Activated naive CD8-positive, alpha-beta T cell treated with anti-CD3 and anti-CD28 coated beads for 36 hours (primary cell): ENCODE measurements at places on chromosomes 7 and 10. TPM values are rescaled to one million over a fixed set of nuclear protein-coding genes. Genes with fewer than 3 reads are reported as not detected.

GRCh38 chr7:33534833-33535232 is 370.5 kb upstream of the BMPER start:
- DNase-seq = no peak
- peaks cover 45% of the 10 kb centered on the region for H3K36me3 ChIP-seq
- no peak overlapping the region for H3K4me3 ChIP-seq
- H3K27me3 ChIP-seq = no peaks in the 10 kb centered on the region
- H3K27ac ChIP-seq = no peak overlapping the region

GRCh38 chr10:129516846-129517679 is 50.0 kb downstream of the MGMT start:
- peaks cover 16% of the 10 kb centered on the region for H3K4me1 ChIP-seq
- no peak overlapping the region for H3K27ac ChIP-seq
- peaks cover 18% of the 10 kb centered on the region for H3K36me3 ChIP-seq
- DNase-seq = no peak
- H3K27me3 ChIP-seq = no peaks in the 10 kb centered on the region
- H3K4me3 ChIP-seq = no peak overlapping the region

GRCh38 chr7:120273476-120273975 is 551 bp downstream of the KCND2 start:
- no peaks in the 10 kb centered on the region for H3K36me3 ChIP-seq
- DNase-seq = no peak
- H3K4me3 ChIP-seq = peak overlapping the region; percentile 64
- no peak overlapping the region for H3K27ac ChIP-seq

Gene SUV39H2
- total RNA-seq = 43.8 TPM

DNA sequence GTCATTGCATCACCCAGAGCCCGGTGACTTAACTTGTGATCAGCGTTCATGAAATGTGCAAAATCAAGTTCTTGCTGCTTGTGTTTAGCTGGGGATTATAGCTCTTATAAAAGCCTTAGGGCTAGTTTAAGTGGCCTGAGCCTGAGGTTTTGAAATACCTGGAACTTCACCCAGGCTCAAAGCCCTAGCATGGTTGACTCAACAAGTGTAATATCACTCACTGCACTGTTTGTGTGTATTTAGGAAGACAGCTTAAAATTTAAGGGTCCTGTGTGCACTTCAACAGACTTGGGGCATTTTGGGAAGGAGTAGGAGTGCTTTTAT is 489.5 kb downstream of the GATA3 start:
- peaks cover 5% of the 10 kb centered on the region for H3K4me1 ChIP-seq
- no peaks in the 10 kb centered on the region for H3K27me3 ChIP-seq
- no peak for DNase-seq
- H3K4me3 ChIP-seq = no peak overlapping the region
- H3K27ac ChIP-seq = no peak overlapping the region

DNA sequence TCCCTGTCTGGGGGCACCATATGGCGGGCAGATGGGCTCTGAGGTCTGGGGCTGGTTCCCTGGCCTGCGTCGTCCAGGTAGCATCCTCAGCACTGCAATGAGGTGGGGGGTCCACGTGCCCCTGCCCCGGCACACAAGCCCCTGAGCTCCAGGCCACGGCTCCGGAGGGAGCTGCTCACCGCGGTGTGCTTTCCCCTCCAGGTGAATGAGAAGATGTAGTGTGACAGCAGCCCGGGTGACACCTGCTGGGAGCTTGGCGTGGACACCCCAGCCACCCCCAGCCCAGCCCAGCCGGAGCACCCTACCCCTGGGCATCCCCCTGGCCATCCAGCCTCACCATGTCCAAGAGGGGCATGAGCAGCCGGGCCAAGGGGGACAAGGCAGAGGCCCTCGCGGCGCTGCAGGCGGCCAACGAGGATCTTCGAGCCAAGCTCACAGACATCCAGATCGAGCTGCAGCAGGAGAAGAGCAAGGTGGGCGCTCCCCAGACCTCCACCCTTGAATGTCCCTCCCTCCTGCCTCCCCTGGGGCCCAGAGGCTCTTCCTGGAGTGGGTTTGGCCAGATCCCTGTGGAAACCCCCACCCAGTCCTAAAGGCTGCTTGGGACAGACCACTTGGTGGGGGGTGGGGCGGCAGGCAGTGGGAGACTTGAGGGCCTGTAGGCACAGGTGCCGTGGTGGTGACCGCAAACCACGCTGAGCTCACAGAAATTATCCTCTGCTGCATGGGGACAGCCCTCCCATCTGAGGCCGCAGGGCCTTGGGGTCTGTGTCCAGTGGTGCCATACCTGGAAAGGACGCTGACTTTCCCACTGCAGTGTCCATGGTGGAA is 38.9 kb downstream of the JAKMIP3 start:
- H3K27ac ChIP-seq = peak overlapping the region; percentile 29
- H3K27me3 ChIP-seq = peaks cover 10% of the 10 kb centered on the region
- H3K36me3 ChIP-seq = no peaks in the 10 kb centered on the region
- H3K4me1 ChIP-seq = no peaks in the 10 kb centered on the region
- DNase-seq = no peak
- H3K4me3 ChIP-seq = no peak overlapping the region

- H3K36me3 ChIP-seq = peaks cover 34% of the 10 kb centered on the region
- peaks cover 9% of the 10 kb centered on the region for H3K4me1 ChIP-seq
- H3K4me3 ChIP-seq = no peak overlapping the region
- H3K27ac ChIP-seq = no peak overlapping the region
- no peak for DNase-seq
- H3K27me3 ChIP-seq = no peaks in the 10 kb centered on the region
Measured at GRCh38 chr7:127844707-127845331, 186.4 kb downstream of the LRRC4 start.

DNA sequence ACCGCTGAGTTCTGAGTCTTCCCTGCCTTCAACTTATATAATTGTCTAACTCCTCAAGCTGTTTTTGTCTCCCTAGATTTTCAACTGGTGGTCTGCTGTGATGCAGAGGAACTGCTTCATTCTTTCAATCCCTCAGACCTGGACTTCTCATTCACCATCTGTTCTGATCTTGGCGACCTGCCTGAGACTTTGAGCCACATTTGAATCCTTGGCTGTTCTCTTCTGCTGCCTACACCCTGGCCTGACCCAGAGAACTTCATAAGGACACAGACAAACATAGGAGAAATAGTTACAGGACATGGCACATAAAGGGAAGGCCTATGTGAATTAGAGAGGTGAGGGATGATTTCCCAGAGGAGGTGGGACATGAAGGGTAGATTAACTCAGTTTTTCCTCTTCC is 326.7 kb downstream of the PTEN start:
- H3K4me1 ChIP-seq = peaks cover 26% of the 10 kb centered on the region

GRCh38 chr10:112230325-112230988 is 46.9 kb upstream of the GPAM start:
- no peaks in the 10 kb centered on the region for H3K4me1 ChIP-seq
- no peaks in the 10 kb centered on the region for H3K36me3 ChIP-seq
- no peaks in the 10 kb centered on the region for H3K27me3 ChIP-seq

GRCh38 chr10:6059506-6059905 is 2.7 kb downstream of the IL2RA start:
- no peak for DNase-seq
- H3K36me3 ChIP-seq = peaks cover 73% of the 10 kb centered on the region
- H3K27me3 ChIP-seq = peaks cover 4% of the 10 kb centered on the region
- peaks cover 54% of the 10 kb centered on the region for H3K4me1 ChIP-seq
- H3K4me3 ChIP-seq = peak overlapping the region; percentile 91

DNA sequence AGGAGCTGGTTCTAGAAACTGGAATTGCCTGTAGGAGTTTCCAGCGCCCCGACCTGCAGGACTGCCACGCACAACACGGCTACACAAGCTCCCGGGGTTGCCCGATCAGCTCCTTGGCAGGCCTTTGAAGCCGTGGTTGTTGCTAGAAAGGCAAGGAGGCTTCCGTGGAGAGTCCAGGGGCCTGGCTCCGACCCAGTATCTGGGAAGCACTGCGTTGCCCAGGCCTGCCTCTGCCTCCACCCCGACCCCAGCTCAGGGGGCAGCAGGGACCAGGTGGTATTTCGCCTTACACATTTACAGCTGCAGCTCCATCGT is 54.4 kb downstream of the PROSER2 start:
- H3K27ac ChIP-seq = no peak overlapping the region
- no peaks in the 10 kb centered on the region for H3K36me3 ChIP-seq
- H3K4me1 ChIP-seq = peaks cover 15% of the 10 kb centered on the region
- peaks cover 12% of the 10 kb centered on the region for H3K27me3 ChIP-seq

Gene GIMAP2
- 41.2 TPM for total RNA-seq

Gene ATP6V0E2
- total RNA-seq = 59.2 TPM

DNA sequence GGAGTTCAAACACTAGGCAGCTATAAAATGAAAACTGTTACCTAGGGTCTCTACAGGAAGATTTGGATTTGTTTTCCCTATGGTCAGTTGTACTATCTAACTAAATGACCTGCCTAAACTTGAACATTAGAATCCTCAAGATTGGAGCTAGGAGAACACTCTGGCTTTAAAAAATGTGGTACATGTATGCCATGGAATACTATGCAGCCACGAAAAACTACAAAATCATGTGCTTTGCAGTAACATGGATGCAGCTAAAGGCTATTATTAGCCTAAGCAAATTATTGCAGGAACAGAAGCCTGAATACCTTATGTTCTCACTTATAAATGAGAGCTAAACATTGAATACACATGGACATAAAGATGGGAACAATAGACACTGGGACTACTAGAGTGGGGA is 87.1 kb upstream of the MAGI2 start:
- H3K27me3 ChIP-seq = no peaks in the 10 kb centered on the region
- no peaks in the 10 kb centered on the region for H3K36me3 ChIP-seq
- DNase-seq = no peak
- no peaks in the 10 kb centered on the region for H3K4me1 ChIP-seq
- no peak overlapping the region for H3K4me3 ChIP-seq

DNA sequence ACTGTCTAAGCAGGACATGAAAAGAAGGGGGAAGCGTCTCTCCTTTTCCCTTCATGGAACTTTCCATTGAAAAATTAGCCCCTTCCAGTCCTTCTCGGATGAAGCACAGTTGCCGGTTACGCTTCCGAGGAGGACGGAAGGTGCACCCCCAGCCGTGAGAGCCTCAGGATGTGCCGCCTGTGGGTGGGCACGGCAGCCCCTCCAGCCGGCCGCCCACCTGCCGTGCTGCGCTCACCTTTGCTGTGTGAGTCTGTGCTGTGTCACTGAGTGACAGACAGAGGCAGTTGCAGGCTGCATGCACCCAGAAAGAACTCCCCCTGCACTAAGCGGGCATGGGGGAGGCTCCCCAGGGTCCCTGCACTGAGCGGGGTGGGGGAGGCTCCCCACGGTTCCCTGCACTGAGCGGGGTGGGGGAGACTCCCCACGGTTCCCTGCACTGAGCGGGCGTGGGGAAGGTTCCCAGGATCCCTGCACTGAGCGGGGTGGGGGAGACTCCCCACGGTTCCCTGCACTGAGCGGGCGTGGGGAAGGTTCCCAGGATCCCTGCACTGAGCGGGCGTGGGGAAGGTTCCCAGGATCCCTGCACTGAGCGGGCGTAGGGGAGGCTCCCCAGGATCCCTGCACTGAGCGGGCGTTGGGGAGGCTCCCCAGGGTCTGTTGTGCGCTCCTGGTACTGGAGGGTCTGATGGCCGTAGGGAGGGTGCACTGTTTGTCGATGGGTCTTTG is 74.2 kb downstream of the DNAJB6 start:
- H3K27ac ChIP-seq = no peak overlapping the region
- H3K27me3 ChIP-seq = no peaks in the 10 kb centered on the region
- no peak for DNase-seq
- no peak overlapping the region for H3K4me3 ChIP-seq
